Brain microvascular endothelial cell (primary cell): ENCODE measurements at places on chromosomes 7 and 10.

- DNase-seq: peak; percentile 25
Measured at GRCh38 chr10:115092258-115092554, 959 bp upstream of the ATRNL1 start.

DNA sequence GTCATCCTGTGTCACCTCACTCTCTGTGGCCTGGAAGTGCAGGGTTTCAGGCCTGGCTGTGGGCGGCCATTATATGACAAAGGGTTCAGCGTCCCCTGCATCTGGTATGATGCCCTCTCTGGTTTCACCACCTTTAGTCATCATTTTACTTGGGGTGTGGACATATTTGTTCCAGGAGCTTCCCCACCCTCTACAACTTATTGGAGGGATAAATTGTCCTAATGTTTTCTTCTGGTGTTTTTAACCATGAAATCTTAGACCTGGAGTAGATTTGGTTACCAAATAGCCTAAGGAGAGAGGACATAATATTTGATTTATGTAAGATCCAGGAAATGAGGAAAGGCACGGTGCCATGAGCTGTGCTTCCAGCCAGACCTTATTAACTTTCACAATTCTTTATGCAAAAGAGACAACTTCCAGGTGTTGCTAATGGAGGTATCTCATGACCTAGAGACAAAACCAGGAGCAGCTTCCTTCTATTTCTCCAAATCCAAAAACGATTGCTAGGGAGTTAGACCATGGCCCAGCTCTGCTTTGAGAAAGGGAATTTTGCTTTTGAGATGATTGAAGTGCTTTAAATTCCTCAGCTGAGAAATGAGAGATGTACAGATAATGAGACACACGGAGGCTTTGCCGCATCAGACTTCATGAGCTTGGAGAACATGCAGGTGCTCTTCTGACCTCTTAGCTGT is 20.9 kb downstream of the WBP1L start:
- DNase-seq: no peak

DNA sequence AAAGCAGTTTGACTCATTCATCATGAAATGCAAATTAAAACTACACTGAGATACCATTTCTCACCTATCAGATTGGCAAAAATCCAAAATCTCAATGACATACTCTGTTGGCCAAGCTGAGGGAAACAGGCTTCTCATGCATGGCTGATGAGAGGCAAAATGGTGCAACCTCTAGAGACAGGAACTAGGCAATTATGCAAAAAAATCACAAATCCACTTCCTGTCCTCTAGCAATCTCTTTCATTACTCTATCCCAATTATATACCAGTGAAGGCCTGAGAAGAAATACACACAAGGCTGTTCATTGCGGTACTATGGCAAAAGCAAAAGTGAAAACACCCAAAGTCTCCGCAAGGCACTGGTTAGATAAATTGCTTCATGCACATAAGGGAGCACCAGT is 25.9 kb upstream of the PTPRN2 start:
- no peak for DNase-seq

- no peak for DNase-seq
Measured at GRCh38 chr10:93757136-93757535, 600 bp upstream of the LGI1 start.

- DNase-seq: no peak
Measured at GRCh38 chr10:7794251-7795026, 6.5 kb downstream of the ATP5F1C start.

GRCh38 chr7:27111042-27111750 is 8.7 kb upstream of the HOXA2 start:
- DNase-seq: no peak

GRCh38 chr7:151696721-151697514 is 177.2 kb upstream of the RHEB start:
- DNase-seq: no peak

DNA sequence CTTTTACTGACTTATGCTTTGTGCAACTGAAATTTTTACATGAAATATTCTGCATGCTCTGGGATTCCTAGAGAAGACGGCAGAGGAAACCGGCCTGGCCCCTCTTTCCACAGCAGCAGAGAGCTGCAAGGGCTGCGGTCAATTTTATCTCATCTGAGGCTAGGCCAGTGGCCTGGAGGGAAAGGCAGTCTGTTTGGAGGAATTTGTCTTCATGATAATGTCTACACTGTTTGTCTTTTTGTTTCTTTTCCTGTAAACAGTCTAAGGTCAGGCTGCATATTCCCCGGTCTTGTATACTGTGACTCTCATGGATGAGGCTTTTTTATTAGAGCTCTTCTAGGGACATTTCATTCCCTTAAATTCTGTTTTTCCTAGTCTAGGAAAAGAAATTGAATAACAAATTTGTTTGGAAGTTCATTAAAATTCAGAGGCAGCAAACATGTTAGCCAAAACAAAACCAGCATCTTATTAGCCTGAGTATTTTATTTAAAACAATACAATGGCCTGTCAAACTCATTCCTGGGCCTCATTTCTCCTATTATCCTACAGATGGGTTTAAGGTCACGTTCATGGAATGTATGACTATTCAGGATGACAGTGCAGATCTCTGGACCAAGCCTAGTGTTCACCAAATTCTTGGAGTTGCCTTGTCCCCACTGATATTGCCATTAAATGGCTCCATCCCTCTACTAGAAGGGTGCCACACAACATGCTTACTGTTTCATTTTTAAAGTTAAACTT is 26.4 kb downstream of the LAMB4 start:
- no peak for DNase-seq

DNA sequence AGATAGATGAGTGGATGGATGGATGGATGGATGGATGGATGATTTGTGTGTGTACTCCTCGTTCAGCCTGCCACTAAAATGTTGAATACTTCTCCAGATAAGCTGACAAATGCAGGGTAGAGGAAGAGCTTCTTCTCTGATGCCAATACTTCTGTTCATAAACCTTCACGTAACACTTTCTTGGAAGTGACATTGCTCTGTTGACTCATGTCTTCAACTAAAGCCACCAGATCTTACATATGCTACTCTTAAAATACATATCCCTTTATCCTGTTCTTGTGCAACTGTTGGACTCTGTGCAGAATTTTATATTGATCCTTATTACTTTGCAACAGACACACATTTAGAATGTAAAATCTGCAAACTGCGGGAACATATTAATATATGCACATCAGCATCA is 26.9 kb downstream of the PIK3AP1 start:
- no peak for DNase-seq

GRCh38 chr7:98731651-98732050 is 114.6 kb downstream of the NPTX2 start:
- DNase-seq: no peak

GRCh38 chr10:26914898-26915297 is 54.1 kb upstream of the ABI1 start:
- DNase-seq: no peak

DNA sequence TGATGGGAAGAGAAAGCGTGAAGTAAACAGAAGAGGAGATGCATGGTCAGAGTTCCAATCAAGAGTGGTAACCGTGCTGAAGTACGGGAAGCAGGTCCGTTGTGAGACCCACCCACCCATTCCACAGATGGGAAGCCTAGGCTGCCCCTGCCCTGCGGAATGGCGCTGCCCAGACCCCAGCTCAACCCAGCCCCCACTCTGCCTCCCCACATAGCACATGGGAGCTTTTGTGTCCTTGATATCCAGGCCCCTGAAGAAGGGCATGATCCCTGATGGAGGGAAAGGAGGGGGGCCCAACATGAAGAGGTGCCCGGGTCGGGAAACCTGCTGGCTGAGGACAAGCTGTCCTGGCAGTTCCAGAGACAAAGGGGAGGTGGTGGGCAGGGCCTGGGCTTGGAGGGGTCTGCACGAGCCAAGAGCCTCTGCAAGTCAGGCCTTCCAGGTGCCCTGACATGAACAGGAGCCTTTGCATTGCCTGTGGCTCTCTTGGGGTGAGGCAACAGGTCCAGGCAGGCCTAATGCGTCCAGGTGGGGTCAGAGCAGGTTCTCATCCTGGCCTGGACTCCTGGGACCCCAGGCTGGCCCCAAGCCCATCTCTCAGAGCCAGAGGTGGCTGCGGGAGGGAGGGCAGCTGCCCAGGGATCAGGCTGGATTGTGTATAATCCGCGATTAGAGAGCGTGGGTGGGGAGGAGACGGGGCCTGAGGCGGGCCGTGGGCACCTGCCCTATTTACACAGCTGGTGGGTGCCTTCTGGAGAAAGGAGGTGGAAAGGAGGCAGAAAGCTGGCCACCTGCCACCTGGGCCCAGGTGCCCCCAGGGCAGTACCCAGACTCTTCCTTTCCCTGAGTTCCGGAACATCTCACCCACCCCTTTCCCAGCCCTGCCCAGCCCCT is 23.5 kb downstream of the YKT6 start:
- no peak for DNase-seq

GRCh38 chr7:147296986-147297385 is 1180.4 kb downstream of the CNTNAP2 start:
- no peak for DNase-seq

- DNase-seq: no peak
Measured at GRCh38 chr7:118862740-118863139, 638.2 kb downstream of the ANKRD7 start.

DNA sequence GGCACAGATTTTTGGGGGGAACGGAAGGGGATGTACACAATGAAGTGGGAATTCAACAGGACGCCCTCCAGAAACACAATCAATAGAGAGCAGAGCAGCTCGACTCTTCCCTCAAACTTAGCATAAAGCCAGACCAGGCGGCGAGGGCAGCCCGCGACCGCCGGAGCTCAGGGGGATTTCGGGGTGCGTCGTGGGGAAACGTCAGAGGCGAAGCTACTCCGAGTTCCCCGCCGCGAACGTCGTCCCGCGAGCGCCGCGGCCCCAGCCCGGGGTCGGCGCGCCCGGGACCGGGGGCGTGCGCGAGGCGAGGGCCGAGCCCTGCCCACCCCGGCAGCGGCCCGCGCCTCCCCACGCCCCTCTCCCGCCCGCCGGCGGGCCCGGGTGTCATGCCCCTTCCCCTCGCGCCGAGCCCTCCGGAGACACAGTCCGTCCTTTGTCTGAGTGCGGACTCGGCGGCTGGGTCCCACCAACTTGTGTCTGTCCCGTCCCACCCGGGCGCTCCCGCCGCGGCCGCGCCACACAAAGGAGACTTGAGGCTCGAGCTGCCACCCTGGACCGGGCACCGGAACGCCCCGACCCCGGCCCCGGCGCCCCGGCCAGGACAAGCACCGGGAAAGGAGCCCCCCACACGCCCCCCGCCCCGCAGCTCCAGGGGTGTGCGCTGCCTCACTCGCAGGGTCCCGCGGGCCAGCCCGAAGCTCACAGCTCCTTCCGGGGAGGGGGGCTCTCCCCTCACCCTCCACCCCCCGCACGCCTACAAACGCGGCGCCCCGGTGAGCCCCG is 634 bp downstream of the EZH2 start:
- no peak for DNase-seq

DNA sequence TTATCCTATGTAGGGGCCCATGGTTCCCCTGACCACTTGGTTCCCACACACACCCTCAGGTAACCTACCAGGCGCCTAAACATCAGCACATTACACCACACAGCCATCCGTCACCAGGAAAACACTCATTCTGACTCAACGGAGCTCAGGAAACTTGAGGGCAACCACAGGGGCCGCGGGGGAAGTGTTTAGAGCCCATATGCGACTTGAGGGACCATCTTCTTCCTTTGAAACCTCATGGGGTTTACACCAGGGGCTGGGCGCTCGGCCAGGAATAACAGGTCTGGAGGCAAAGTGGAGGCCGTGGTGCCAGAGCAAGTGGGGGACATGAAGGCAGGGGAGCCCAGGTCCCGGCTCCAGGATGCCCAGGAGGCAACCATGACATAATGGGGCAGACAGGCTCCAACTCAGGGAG is 1.5 kb downstream of the STX1A start:
- DNase-seq: peak; percentile 94

DNA sequence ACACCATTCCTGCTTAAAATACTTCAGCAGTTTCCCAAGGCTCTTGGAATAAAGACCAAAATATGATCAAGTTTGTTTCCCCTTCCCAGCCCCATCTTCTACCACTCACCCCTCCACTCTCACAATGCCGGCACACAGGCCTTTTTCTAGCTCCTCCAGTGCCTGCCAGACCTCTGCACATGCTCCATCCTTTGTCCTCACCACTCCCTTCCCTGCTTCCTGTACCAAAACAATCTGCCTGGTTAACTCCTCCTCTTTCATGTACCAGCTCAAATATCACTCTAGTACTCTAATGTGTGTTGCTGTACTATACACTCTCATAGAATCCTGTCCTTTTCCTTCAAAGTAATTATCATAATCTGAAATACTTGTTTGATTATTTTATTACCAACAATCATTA is 19.4 kb downstream of the SCRN1 start:
- DNase-seq: no peak

- no peak for DNase-seq
Measured at GRCh38 chr10:31659665-31660064, 269.0 kb downstream of the ARHGAP12 start.

GRCh38 chr7:91206361-91206960 is 57.8 kb upstream of the FZD1 start:
- DNase-seq: no peak

- DNase-seq: no peak
Measured at GRCh38 chr7:15581352-15581951, 19.6 kb upstream of the AGMO start.

DNA sequence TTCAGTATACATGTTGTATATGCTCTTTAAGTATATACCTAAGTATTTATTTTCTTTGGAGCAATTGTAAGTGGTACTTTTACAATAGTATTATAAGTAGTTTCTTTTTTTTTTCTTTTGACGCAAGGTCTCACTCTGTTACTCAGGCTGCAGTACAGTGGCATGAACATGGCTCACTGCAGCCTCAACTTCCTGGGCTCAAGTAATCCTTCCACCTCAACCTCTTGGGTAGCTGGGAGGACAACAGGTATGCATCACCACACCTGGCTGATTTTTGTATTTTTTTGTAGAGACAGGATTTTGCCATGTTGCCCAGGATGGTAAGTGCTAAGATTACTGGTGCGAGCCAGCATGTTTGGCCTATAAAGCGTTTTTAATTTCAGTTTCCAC is 13.7 kb upstream of the CDCA7L start:
- DNase-seq: no peak

DNA sequence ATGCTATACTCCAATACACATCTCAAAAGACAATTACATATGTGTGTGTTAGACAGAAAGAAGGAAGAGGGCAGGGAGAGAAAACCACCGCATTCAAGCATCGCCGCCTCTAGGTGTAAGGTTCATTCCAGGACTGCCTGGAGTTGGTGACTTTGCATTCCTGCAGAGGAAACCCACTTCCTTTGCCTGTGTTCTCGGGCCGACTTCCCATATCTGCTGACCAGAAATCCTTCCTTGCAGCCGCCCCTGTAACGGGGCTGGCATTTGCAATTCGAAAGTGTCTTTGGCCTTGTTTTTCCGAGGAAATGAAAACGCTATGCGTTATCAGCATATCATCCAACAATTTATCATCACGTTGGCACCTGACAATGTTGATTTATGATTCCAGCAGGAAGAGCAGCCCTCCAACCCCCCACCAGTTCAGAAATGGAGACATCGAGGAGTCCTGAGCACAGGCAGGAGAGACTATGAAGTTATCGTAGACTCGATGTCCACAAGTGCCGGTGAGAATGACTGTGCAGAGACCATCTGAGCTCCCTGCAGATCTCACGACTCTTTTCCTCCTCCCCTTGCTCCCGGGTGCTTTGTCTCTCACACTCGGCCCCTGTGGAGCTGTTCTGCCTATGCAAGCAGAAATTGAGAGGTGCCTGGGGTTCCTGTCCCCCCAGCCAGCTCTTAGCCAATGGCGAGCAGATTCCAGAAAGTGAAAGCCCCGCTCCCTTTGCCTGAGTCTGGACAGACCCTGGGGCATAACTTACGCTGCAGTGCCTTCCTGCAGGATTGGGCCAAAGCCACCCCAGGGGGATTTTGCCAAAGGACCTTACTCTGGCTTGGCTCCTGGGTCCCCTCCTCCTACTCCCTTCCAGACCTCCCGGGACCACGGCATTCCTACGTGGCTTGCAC is 68.9 kb upstream of the FOXK1 start:
- DNase-seq: peak; percentile 14

- DNase-seq: no peak
Measured at GRCh38 chr7:1562116-1562515, 6.1 kb upstream of the TMEM184A start.
